Fibroblast of skin of abdomen (primary cell): ENCODE measurements at places on chromosomes 5 and 9.

- no peak for DNase-seq
Measured at GRCh38 chr5:168848569-168848968, 269.4 kb upstream of the PANK3 start.

DNA sequence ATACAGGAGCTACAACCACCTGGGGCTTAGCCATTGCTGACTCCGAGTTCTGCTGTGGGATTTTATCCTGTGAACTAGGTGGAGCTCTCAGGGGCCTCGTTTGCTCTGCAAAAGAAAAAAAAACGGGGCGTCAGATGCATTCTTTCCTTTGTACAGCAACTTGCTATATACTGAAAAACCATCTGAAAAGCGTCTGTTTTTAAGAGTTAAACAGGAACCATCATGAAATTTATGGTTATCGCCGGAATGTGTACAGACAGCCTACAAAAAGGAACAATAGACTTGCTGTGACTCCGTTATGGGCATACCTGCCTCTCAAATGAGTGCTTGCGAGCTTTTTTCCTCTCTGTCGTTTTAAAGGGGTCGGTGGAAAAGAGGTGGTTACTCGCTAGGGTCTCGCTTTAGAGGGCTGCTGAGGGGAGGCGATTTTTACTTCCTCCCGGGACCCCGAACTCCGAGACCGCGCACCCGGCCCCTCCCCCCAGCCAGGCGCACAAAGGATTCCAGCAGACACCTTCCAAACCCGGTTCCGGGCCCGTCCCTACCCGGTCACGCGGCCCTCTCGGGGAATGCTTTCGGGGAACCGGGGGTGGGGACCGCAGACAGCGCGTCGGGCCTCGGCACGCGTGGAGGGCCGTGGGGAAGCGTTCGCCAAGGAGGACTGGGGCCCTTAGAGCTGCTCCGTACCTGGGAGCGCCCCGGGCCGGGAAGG, 826 bp downstream of the PAIP1 start:
- DNase-seq: peak; percentile 36

GRCh38 chr9:89436326-89436725, 61.6 kb downstream of the SEMA4D start:
- no peak for DNase-seq

GRCh38 chr9:2693056-2693455, 24.3 kb upstream of the KCNV2 start:
- DNase-seq: no peak

GRCh38 chr5:41763081-41763480, 107.1 kb downstream of the OXCT1 start:
- peak; percentile 87 for DNase-seq

DNA sequence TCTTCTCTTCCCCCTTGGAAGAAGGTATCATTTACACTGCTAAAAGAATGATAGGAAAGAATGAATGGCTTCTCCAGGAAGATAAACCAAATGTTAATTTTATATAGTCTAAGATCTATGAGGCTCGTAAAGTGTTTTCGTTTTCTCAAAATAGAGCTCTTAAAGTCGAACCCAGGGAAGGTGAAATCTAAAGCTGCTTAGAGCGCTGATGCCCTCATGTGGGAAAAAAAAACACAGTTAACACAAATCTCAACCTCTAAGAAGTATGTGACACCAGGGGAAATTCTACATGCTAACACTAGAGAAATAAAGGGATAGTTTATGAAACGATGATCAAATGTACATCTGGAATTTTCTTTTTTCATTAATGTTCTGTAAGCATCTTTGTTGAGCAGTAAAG, 257.9 kb downstream of the RASEF start:
- DNase-seq: no peak

GRCh38 chr9:131701789-131702337, 38.0 kb downstream of the RAPGEF1 start:
- DNase-seq: peak; percentile 69

- DNase-seq: no peak
Measured at GRCh38 chr5:125595845-125596244, 827.4 kb upstream of the GRAMD2B start.

GRCh38 chr9:93161786-93162562, 22.0 kb upstream of the WNK2 start:
- peak; percentile 19 for DNase-seq

- DNase-seq: peak; percentile 96
Measured at GRCh38 chr9:78713614-78714405, 416.9 kb downstream of the PSAT1 start.

GRCh38 chr9:84939774-84940173, 270.2 kb downstream of the NTRK2 start:
- DNase-seq: no peak

GRCh38 chr9:89052470-89053097, 61.3 kb downstream of the S1PR3 start:
- no peak for DNase-seq

GRCh38 chr9:136170006-136170901, 34.7 kb downstream of the LHX3 start:
- DNase-seq: no peak

DNA sequence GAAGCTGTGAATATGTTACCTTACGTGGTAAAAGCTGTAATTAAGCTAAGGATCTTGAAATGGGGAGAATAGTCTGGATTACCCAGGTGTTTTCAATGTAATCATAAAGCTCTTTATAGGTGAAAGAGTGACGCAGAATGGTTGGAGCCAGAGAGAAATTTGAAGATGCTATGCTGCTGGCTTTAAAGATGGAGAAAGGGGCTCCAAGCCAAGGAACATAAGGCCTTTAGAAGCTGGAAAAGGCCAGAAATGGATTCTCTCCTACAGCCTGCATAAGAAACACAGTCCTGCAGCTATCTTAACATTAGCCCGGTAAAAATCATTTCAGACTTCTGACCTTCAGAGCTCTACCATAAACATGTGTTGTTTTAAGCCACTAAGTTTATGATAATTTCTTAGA, 243.3 kb upstream of the VLDLR start:
- no peak for DNase-seq

DNA sequence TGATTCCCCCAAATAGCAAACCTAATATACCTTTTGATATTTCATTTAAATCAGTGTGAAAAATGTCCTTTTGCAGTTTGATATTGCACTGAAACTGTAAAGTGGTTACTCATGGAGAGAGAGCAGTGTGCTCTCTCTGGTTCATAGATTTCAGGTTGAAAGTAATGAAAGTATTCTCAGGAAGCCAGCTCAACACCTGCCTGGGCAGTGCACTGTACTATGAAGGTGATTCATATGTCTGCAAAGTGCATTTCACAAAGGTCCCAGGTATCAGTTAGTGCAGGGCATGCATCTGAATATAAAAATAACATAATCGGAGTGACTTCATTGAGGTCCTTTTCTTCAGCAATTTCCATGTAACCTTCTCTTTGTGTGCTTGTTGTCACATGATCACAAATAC, 274.3 kb downstream of the CDH18 start:
- DNase-seq: no peak

DNA sequence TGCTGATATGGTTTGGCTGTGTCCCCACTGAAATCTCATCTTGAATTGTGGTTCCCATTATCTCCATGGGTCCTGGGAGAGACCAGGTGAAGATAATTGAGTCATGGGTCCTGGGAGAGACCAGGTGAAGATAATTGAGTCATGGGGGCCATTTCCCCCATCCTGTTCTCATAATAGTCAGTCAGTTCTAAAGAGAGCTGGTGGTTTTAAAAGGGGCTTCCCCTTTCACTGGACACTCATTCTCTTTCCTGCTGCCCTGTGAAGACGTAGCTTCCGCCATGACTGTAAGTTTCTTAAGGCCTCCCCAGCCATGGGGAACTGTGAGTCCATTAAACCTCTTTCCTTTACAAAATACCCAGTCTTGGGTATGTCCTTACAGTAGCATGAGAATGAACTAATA, 99.6 kb downstream of the TRIM32 start:
- no peak for DNase-seq

- DNase-seq: no peak
Measured at GRCh38 chr5:63953217-63953616, 9.0 kb downstream of the HTR1A start.

DNA sequence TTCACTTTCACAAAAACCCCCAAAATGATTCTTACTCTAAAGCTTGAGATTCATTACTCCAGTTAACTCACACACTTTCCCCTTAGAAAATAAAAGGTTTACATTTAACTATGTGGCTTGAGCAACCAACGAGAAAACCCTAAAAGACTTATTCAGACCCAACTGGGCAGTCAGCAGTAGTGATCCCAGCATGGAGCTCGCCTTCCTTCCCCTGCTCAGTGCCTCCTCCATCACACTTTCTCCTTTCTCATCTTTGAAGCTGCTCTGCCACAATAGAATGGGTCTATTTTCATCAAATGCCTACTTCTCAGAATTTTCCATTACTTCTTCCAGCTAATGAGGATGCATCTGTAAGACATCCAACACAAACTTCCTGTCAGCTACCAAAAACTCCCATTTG, 29.1 kb downstream of the RORB start:
- DNase-seq: no peak

GRCh38 chr9:116325924-116326323, 172.3 kb downstream of the PAPPA start:
- DNase-seq: no peak

GRCh38 chr5:27472000-27472763, 433.8 kb upstream of the CDH9 start:
- peak; percentile 23 for DNase-seq

DNA sequence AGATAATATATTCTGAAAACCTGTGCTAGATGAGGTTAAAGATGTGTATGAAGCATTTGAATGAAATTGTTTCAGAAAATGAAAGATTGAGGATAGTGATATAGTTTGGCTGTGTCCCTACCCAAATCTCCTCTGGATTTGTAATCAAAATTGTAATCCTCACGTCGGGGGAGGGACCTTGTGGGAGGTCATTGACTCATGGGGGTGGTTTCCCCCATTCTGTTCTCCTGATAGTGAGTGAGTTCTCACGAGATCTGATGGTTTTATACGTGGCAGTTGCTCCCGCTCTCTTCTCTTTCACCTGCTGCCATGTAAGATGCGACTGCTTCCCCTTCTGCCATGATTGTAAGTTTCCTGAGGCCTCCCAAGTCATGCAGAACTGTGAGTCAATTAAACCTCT, 2.0 kb upstream of the TEX48 start:
- no peak for DNase-seq

GRCh38 chr5:59501316-59501715, 392.2 kb downstream of the PDE4D start:
- no peak for DNase-seq

- no peak for DNase-seq
Measured at GRCh38 chr5:90613459-90613858, 54.9 kb downstream of the ADGRV1 start.

- no peak for DNase-seq
Measured at GRCh38 chr9:23423999-23424398, 402.0 kb downstream of the ELAVL2 start.

- DNase-seq: no peak
Measured at GRCh38 chr5:57509501-57510260, 27.1 kb upstream of the ACTBL2 start.

- DNase-seq: peak; percentile 35
Measured at GRCh38 chr5:31962871-31963307, 211.2 kb downstream of the GOLPH3 start.

DNA sequence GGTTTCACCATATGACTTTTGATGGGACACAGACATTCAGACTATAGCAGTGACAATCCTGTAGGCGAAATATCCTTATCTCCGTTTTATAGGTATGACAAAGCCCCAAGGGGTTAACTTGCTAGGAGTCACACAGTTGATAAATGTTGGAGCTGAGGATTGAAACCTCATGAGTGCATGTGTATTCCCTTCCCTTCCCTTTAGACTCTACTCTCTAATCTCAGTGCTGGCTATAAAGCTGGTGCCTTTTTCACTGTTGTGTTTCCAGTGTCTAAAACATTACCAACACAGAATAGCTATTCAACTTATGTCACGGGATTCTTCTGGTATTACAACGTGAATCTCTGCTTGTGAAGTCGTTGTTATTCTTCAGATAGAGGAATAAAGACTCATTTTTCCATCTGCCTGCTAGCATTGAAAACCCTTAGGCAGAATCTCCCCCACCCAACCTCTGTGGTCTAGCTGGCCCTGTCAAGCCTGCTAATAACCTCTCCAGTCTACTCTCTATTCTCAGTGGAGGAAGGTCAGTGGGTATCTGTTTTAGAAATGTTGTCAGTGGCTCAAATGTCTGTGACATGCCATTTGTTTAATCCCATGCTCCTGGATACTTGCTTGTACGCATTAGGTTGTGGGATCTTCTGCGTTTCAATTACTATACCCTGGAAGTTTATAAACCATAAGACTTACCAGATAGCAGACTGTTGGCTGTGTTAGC, 121.2 kb downstream of the TLE4 start:
- DNase-seq: no peak

DNA sequence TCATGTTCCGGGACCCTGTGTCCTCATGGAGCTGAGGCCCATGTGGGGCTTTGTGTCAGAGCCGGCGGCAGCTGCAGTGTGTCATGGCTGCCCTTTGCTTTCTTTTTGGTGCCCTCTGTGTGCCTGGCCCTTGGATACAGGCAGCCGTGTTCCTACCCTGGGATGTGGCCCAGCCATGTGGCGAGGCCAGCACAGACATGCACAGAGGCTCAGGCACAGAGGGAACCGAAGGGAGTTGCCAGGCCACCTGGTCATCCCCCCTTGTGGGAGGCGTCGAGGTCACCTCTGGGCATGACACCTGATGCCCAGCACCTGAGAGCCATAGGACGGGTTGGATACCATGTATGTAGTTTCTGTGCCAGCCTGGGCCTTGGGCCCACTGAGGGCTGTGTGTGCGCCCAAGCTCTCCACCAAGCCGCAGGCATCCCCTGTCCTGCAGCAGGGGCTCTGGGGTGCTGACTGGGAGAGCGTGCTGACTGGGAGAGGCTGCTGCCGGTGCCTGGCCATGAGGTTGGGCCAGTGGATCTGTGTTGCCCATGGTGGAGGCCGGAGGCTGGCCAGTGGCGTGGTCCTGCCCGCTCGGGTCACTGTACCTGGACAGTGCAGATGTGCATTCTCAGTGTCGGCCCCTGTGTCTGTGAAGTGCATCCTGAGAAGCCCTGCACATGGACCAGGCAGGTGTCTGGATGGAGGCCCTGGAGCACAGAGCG, 4.8 kb downstream of the NKD2 start:
- DNase-seq: no peak

DNA sequence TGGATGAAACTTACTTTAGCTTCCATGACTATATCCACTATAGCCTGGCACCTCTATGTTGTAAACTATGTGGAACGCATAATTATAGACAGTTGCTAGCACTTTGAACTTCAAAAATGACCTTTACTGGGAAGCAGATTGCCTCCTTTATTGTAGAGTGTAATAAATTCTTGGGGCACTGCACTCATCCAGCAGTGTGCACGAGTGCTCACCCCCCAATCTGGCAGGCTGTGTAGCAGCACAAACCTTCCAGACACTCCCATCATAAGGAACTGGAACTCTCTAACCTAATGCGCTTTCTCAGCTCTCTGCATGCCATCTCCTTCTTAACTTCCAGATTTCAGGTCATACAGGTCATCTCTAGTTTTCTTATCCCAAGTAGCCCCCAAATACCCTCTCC, 1.5 kb upstream of the PDE6A start:
- no peak for DNase-seq

GRCh38 chr5:638501-639252, 26.5 kb downstream of the CEP72 start:
- no peak for DNase-seq

- peak; percentile 4 for DNase-seq
Measured at GRCh38 chr5:2861605-2862004, 110.1 kb upstream of the IRX2 start.

GRCh38 chr5:80686757-80687156, 32.0 kb upstream of the DHFR start:
- peak; percentile 13 for DNase-seq
